ENCODE measurements at places on chromosomes 5 and 9.

DNA sequence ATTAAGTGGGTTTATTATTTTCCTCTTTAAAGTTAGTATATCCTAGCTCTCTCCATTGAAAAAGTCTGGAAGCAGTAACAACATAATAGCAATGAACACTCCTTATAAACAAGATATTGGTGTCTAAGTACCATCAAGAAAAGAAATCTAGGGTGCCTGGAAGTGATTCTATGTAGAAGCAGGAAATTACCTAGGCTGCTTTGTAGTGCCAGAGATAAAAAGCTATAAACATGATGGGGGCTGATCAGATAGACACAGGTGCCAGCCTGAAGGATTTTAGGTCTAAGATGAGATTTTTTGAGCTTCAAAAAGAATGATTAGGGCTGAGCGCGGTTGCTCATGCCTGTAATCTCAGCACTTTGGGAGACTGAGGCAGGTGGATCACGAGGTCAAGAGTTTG lies 1179.3 kb upstream of the CDH9 start:
- DNase-seq = no peak

DNA sequence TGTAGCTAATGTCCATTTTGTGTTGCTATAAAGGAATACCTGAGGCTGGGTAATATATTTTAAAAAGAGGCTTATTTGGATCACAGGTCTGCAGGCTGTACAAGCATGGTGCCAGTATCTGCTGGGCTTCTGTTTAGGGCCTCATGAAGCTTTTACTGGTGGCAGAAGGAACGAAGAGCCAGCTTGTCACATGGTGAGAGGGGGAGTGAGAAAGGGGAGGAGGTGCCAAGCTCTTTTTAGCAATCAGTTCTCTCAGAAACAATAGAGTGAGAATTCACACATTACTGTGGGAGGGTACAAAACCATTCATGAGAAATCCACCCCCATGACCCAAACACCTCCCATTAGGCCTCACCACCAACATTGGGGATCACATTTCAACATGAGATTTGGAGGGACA lies 340.9 kb downstream of the RASEF start:
- DNase-seq = no peak

DNA sequence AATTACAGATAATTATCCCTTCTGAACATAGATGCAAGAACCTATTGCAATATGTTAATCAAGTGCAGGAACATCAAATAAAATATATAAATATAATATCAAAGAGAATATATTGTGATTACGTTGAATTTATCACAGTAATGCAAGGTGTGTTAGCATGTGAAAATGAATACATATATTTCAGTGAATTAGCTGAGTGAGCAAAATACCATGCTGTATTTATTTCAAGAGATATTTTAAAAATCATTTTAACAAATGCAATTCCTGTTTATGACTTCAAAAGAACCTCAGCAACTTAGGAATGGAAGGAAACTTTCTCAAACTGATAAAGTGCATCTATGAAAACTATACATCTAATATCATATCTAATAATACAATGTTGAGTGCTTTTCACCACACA lies 856.9 kb upstream of the PTPRD start:
- no peak for DNase-seq

DNA sequence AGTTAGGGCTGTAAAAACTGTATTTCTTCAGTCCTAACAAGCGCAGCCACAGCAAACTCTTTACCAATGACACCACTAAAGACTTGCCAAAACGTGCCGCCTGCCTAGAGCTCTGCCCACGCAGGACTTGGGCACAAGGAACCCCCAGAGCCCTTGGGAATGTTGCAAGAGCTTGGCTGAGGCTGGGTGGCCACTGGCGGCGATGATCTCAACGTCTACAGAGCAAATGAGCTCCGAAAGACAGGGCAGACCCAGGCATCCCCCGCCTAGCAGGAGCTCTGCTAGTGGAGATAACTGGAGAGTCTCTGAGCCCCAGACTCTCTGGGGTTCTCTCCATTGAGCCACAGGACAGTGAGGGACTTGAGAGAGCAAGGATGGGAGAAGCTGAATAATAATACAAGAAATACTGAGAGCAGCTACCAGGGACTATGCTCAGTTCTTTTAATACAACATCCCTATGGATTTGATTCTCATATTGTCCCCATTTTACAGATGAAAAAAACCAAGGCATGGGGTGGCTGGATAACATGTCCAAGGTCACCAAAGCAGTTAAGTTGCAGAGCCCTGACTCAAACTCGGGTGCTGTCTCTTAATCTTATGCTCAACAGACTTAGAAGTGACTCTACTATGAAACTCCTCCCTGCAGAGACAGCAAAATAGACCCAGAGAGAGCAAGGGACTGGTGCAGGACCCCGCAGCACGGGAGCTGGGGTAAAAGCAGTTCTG lies 32.5 kb downstream of the SHB start:
- DNase-seq = no peak

DNA sequence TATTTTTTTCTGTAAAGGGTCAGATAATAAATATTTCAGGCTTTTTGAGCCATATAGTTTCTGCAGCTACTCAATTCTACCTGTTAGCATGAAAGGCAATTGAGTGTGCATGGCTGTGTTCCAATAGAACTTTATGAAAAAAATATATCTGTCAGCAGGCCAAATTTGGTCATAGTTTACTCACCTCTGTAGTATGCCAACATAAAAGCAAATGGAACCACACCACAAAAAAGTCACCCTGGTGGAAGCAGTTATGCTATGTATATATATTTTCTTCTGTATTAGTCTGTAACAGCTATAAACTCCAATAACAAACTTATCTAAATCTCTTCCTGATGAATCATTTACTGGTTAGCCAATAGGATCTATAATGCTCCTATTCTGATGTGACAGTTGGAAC lies 3.4 kb downstream of the SLC38A9 start:
- DNase-seq = no peak

DNA sequence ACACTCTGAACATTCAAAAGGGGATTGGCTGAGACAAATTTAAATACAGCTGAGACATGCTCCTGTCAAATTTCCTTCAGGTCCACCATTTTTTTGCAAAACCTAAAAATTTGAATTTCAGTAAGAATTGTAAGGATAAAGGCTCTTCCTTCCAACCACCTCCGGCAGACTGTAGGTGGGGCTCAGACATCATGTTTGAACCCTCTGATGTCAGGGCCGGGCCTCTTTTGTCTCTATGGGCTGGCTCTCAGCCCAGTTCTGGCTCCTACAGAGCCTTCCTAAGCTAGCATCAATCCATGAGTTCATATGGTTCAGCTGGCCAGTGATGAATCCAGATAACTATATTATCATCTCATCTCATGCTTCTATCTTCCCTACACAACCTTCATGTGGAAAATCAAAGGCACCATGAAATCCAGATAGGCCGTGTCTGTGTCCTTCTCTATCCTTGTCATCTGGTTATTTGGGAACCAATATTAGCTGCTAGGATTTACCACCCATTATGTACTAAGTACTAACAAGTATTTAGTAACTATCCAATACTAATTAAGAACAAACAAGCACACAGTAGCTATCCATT lies 44.2 kb downstream of the NIPSNAP3B start:
- DNase-seq = no peak

DNA sequence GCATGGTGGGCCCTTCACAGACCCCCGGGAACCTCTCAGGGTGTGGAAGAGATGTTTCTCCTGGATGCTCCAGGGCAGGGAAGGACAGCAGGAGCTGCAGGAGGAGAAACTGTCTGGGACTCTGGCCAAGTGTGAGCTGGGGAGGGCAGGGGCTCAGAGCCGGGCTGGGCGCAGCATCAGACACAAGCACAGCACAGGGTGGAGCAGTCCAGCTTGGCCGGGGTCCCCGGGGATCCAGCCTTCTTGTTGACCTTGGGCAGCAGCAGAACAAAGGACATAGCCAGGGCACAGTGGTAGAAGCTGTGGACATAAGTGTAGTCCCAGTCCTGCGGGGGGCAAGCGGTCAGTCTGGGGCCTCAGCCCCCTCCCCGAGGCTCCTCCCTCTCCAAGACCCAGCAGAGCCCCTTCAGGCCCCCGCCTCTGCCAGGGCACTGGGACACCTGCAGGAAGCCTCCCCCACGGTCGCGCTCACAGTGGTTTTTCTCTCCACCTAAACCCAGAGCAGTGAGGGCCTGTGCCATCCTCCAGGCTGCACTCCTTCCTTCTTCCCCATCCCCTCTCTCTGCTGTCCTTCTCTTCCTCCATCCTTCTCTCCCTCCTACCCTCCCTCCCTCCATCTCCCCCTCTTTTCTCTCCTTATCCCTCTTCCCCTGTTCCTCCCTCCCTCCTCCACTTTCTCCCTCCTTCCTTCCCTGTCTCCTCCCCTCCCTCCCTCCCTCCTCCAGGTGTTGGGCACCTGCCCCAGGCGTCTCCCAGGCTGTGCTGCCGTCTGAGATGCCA lies 10.1 kb downstream of the MYMK start:
- DNase-seq = no peak

DNA sequence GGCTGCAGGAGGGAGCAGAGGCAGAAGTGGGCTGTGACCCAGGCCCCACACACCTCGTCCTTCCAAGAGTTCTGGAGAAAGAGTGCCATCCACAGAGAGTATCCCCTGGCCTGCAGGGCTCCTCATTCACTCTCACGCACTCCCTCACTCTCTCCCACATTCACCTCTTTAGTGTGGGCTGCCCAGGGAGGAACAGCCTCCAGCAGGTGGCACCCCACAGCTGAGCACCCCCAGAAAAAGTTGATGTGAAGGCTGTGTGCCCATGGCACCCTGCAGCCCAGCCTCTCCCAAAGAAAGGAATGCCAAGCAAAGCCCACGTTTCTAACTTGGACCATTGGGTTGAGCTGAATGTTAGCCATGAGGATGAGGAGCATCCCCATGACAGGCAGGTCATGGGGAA lies 4.5 kb upstream of the SHC3 start:
- DNase-seq = no peak

- no peak for DNase-seq
These were observed 208.1 kb downstream of the ARHGAP26 start for GRCh38 chr5:142978252-142978651.

GRCh38 chr5:171633776-171634470 lies 151.7 kb upstream of the SMIM23 start:
- no peak for DNase-seq

GRCh38 chr9:91907484-91908292 lies 42.3 kb downstream of the ROR2 start:
- no peak for DNase-seq

- no peak for DNase-seq
These were observed 265.2 kb downstream of the DMAC1 start for GRCh38 chr9:7534211-7534935.

- DNase-seq = no peak
These were observed 72.5 kb downstream of the AUH start for GRCh38 chr9:91289244-91289643.

DNA sequence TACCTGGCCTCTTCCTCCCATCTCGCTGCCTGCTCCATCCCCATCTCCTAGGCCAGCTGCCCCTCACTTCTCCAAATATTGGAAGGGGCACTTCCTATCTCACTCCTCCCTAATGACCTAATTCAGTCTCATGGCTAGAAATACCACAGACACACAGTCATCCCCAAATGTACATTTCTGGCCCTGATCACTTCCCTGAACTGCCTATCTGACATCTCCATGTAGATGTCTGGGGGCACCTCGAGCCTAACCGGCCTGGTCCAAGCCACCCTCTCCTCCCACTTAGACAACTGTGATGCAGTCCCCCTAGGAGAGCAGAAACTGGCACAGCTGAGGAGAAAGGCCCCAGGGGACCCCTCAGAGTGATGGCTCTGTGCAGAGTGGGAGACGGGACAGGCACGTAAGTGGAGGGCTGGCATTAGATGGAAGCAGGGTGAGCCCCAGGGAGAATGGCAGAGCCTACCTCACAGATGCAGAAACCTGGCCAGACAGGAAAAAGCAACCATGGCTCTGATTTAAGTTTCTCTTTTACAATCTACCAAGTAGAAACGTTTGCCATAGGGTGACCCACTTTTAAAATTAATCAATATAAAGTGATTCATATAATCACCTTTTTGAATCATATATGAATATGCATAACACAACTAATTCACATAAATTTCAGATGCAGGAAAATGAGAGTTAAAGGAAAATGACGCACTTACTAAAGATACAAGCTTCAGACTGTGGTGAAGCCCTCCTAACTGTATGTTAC lies 22.1 kb downstream of the CAMSAP1 start:
- DNase-seq = no peak

DNA sequence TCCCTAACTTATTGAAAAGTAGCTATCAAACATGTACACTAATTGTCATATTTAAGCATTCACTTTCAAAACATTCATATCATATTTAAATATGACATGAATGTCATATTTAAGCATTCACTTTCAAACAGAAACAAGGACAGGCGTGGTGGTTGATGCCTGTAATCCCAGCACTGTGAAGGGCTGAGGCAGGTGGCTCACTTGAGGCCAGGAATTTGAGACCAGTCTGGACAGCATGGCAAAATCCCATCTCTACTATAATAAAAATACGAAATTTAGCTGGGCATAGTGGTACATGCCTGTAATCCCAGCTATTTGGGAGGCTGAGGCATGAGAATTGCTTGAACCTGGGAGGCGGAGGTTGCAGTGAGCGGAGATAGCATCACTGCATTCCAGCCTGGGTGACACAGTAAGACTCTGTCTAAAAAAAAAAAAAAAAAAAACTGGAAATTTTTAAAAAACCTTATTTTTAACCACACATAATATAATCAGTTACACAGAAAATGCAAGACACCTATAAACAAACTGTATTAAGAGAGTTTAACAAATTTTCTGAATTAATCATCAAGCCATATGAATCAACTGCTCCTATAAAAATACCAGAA lies 88.1 kb downstream of the LPAR1 start:
- no peak for DNase-seq

- no peak for DNase-seq
These were observed 37.5 kb upstream of the CPEB4 start for GRCh38 chr5:173850659-173851058.

Measured in CD4-positive, alpha-beta T cell treated with Interleukin-6 at 100 ng/mL for 8 hours (primary cell).